ENCODE measurements at places on chromosomes 11 and 22.

GRCh38 chr11:13503393-13503792 lies 7.6 kb upstream of the PTH start:
- no peak for DNase-seq

DNA sequence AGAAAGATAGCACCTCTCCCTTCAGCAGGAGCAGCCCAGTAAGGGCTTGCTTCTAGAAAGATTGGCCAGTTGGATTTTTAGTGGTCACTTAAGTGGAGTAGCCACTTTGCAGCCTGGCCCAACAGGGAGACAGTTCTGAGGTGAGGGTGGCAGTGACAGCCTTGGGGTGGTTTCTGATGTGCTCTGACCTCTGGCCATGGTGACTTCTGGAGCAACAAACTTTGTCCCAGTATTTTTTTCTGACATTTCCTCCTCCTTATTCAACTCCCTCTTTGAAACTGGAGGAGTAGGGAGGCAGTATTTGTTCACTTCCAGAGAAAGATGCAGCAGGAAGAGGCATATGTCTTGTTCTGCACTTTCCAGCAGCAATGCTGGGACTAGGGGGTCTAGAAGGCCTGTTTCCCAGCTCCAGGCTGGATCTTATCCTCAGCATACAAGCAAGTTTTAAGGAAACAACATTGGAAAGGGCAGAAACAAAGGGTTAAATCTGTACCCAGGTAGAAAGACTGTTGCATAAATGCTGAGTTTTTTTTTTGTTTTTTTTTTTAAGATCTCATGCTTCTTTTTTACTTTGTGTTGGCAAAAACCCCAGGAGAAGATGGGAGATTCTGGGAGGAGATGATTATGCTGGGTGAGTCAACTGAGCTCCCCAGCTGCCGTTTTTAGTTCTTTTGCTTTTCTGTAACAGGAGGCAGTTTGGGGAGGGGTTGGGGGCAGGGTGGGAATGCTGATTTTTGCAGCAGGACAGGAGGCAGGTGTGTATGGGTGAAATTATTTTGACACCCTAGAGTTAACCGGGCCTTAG lies 37.2 kb downstream of the RCOR2 start:
- peak; percentile 63 for DNase-seq

DNA sequence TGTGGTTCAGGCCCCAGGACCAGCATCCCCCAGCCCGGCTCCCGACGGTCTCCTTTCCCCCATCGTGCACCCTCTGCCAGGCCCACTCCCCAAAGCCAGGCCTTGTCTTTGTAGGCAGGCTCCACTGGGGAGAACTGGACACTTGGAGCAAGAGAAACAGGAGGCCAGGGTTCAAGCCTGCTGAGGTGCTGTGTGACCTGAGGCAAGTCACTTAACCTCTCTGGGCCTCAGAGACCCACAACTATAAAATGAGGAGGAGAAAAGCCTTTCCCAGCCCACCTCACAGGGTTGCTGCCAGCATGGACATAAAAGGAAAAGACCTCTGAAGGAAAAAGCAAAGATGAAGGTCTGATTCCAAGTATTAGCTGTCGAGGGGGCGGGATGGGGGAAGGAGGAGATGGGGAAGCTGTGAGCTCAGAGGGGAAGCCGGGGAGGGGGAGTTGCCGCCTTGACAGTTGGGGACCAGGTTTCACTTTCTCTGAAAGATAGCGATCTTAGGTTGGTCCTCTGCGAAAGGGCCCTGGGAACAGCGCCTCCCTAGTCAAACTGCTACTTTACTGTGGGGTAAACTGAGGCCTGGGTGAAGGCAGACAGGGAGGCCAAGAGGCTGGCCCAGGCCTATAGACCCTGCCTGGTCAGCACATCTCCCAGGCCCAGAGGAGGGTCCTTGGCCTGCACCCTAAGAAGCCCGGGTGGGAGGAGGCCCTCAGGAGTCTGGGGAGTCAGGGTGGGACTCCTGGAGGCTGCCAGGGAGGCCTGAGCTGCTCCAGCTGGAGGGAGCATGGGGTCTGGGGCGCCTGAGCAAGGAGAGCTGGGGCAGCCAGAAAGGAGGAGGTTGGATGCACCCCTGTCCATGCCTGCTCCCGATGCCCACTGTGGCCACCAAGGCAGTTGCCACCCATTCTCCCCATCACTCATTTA lies 991 bp upstream of the OSM start:
- DNase-seq, result no peak

GRCh38 chr22:26038365-26038764 lies 130.9 kb upstream of the SEZ6L start:
- no peak for DNase-seq

GRCh38 chr22:46062971-46063631 lies 86.1 kb upstream of the WNT7B start:
- no peak for DNase-seq

DNA sequence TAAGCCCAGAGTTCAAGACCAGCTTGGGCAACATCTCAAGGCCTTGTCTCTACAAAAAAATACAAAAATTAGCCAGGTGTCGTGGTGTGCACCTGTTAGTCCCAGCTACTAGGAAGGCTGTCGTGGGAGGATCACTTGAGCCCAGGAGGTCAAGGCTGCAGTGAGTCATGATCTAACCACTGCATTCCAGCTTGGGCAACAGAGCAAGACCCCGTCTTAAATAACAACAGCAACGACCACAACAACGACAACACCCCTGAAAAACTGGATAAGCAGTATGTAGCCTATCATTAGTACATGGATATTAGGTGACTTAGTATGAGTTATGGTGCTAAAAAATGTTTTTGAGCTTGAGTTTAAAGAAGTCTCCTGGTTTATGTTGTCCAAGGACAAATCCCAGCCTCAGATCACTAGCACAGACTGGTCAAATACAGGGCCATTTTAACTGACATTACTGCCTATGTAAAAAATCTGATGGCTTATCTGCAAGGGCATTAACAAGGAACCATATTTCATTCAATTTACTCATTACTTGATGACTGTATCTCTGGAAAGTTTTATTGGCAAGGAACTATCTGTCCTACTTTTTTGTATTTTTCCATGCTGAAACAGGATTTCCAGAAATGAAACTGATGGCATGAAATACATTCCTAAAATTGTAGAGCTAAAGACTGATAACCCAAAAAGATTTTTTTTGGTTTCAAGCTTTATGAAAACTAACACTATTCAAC lies 23.4 kb downstream of the C2CD3 start:
- peak; percentile 61 for DNase-seq

GRCh38 chr11:134374171-134374570 lies 37.9 kb downstream of the B3GAT1 start:
- no peak for DNase-seq

DNA sequence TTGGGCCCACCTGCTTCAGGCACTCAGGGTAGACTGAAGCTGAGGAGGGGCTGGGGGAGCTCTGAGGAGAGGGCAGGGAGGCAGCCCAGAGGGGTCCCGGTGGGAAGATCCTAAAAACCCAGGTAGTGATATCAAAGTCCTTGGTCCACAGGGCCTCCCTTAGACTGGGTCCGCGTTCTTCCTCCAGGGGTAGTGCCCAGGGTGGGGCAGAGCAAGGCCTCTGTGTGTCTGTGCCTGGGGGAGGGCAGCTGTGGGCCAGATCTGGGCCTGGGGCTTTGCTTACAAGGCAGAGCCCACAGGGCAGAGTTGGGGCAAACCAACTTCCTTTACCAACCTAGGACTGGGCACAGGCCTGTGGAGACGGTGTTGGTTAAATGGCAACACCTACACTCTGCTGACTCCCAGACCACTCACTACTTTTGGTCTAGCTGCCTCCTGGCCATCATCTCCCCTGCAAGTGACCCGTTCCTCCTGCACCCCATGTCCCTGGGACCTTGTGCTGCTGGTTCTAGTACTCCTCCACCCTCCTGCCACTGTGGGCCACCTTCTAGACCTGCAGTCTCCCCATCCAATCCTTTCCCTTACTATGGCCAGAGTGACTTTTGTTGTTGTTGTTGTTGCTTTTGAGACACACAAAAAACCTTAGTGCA lies 15.8 kb downstream of the ATG16L2 start:
- DNase-seq, result no peak

- no peak for DNase-seq
Measured at GRCh38 chr22:44181033-44181911, 547 bp downstream of the PARVG start.

GRCh38 chr11:57057561-57057960 lies 68.8 kb downstream of the OR5AK2 start:
- DNase-seq, result no peak

GRCh38 chr11:31824332-31824878 lies 13.3 kb upstream of the PAX6 start:
- DNase-seq, result no peak

- DNase-seq, result no peak
Measured at GRCh38 chr22:49724893-49725489, 102.7 kb downstream of the BRD1 start.

DNA sequence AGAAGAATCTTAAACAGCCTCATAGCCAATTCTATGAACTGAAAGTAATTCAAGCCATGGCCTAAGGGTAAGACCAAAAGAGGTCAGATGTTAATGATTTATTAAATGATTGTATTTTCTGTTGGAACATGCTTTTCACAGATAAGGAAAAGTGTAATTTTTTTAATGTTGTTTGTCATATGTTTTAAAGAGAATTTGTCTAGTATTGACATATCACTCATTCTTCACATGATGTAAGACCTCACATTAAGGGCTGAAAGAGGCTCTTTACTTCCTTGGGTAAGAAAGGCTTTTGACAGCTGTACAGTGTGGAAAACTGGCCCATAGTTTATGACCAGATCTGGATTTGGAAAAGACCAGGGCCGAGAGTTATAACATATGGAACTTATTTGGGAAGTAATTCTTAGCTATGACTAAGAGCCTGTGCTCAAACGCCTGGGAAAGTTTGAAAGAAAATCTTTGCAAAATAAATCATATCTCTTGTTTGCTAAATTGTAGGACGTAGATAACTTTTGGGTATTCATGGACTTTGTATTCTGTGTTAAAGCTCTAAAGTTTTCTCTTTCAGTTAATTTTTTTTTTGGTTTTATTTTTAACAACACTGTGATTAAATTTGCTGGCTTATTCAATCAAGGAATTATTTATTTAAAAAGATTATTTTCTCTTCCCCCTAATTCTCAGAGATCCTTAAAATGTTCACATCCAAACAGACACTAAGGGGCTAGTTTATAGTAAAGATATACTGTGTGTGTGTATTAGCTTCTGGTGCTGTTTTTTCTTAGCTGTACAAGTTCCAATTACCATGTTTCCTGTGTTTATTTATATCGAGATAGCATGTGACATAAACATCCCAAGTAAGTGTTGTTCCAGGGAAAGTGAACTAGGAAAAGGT lies 162.2 kb downstream of the ARHGAP42 start:
- no peak for DNase-seq

- DNase-seq, result peak; percentile 47
Measured at GRCh38 chr11:14300661-14301304, 58.2 kb downstream of the RRAS2 start.

DNA sequence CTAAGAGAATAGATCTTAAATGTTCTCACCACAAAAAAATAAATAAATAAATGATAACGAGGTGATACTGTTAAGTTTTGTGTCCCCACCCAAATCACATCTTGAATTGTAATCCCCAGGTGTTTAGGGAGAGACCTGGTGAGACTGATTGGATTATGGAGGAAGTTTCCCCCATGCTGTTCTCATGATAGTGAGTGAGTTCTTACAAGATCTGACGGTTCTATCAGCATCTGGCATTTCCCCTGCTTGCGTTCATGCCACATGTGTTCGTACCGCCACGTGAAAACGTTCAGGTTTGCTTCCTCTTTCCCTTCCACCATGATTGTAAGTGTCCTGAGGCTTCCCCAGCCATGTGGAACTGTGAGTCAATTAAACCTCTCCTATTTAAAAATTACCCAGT lies 1514.8 kb upstream of the TENM4 start:
- no peak for DNase-seq

DNA sequence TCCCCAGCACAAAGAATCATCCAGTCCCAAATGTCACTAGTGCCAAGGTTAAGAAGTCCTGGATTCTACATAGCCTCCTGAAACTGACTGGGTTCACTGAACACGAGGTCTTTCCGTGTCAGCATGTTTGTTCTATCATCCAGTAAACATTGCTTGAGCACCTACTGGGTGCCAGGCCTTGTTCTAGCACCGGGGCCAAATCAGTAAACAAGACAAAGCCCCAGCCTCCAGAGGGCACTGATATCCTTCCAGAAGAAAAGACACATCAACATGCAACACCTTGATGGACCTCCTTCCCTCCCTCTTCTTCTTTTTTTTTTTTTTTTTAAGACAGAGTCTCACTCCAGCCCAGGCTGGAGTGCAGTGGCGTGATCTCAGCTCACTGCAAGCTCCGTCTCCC lies 26.9 kb downstream of the TPST2 start:
- no peak for DNase-seq

GRCh38 chr11:33179348-33179803 lies 18.1 kb upstream of the CSTF3 start:
- peak; percentile 51 for DNase-seq
